Effector memory CD8-positive, alpha-beta T cell (primary cell): ENCODE measurements at places on chromosomes 16 and 17.
A peak's percentile ranks its signal among the peaks of the same experiment; 100 is the strongest.

DNA sequence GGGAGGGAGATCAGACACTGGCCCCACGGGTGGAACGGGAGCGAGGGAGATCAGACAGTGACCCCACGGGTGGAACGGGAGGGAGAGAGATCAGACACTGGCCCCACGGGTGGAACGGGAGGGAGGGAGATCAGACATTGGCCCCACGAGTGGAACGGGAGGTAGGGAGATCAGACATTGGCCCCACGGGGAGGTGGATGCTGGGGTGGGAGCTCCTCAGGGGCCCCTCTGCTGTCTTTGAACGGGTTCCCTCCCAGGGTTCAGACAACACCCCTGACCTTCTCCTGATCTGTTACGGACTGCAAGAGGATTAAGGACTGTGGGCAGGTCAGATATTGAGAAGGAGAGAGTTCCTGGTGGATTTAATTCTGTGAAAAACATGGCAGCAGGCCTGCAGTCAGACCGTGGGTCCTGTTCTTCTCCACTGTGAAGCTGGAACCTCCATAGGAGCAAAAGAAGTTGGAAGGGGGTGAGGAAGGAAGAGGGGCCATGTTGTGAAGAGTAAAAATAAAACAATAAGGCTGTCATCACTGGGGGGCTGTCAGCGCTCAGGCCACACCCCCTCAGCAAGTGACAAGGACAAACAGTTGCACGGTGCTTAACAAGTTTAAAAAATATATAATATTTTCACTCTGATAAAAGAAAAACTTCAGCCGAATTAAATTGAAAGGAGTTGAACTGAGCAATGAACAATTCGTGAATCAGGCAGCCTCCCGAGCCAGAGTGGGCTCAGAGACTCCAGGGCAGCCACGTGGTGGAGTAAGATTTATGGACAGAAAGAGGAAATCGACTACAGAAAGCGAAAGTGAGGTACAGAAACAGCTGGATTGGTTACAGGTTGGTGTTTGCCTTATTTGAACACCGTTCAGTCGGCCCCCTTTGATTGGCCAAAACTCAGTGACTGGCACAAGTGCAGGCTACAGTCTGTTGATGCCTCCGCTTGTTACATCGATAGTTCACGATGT, 348.7 kb upstream of the TNRC6C start:
- peak; percentile 40 for DNase-seq

DNA sequence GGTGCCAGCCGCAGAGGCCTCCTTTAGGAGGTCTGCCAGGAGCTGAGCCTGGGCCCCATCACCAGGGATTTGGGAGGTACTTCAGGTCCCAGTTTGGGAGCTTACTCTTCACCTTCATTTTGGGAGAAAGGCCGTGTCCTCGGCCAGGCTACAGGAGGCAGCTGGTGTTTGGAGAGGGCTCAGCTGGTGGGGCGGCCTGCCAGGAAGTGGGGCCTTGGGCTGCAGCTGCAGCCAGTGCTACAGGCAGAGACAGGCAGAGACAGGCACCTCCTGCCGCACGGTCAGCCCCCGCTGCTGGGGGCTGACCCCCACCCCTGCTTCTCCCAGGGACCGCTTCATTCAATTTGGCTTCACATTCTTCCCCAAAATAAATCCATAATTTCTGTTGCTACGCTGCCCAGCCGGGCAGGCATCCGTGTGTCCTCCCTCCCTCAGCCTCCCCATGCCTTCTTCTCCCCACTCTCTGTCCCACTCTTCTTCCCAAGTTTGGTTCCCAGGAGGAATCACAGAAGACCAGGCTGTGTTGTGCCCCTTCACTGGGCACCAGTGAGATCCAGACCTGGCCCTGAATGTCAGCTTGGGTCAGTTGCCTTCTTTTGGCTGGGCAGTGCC, 6.1 kb downstream of the TMEM235 start:
- no peak for DNase-seq

- DNase-seq, result no peak
These were observed 31.1 kb downstream of the CNGB1 start for GRCh38 chr16:57939872-57940224.

DNA sequence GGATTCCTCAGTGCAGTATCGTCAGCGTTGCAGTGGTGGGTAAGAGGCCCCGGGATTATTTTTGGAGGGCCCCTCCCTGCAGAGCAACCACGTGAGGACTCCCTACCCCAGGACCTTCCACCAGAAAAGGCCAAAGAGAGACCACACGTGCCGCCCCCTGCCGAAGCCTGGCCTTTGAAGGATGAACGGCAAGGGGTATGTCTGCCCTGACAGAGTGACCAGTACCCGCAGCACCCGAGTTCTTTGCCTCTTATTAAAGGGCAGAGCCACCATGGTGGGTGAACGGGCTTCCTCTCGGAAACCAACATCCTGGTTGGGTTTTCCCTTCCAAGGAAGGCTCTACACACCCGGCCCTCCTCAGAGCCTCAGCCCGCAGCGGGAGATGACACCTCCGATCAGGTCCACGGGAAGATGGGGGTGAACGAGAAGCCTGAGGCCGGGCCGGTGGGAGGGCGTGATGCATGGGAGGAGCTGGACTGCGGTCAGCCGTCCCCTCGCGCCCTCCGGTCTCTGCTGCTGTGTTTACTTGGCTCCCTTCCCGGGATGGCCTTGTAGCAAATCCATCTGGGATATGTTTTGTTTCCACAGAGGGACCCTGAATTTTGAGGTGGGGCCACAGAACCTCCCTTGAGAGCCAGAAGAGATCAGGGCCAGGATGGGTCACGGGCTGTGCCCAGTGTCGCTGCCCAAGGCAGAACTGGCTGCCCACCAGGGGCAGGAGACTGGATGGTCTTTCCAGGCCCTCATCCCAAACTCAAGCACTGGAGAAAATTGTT, 49.1 kb downstream of the TBC1D16 start:
- no peak for DNase-seq

DNA sequence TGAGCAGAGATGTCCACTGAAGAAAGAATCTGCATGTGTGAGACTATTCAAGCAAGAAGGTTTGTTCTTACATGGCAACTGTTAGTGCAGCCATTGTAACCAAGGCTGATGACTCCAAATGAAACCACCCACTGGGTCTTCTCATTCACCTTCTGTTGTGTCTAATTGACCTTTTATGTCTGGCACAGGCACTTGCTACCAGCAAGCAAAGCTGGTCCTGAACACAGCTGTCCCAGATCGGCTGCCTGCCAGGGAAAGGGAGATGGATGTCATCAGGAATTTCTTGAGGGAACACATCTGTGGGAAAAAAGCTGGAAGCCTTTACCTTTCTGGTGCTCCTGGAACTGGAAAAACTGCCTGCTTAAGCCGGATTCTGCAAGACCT, 3.6 kb downstream of the CDC6 start:
- no peak for DNase-seq

DNA sequence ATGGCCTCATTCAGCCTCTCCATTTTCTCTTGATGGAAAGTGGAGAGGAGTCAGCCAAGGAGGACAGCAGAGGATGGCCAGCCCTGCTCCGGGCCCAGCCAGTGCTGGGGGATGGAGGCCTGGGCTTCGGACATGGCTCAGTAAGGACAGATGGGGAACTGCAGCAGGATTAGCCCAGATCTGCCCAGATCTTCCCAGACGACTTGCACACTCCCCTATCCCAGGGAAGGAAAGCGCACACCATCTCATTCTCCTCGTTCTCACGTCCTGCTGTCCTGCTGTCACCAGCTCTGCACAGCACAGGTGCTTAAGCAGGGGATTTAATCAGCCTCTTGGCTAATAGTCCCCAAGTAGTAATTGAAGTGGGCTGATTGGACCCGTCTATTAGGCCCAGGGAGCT, 100.2 kb upstream of the SDK2 start:
- DNase-seq, result no peak

GRCh38 chr17:76481071-76481655, 13.8 kb downstream of the AANAT start:
- DNase-seq, result no peak

DNA sequence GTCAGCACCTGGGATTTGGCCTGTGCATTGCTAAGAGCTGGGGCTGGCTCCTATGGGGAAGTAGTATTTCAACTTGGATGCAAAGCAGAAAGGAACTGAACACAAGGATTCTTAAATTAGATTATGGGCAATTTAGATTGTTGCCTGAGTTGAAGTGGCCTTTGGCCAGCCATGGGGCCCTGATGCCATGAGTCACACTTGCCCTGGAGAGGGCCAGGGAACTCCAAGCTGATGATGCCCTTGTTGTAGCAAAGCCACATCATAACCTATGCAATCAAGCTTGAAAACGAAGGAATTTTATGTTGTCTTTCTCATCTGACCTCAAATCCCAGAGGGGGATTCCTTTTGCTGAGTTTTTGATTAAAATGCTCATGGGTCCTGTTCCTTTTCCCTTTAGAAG, 3.9 kb upstream of the SPATA32 start:
- no peak for DNase-seq

DNA sequence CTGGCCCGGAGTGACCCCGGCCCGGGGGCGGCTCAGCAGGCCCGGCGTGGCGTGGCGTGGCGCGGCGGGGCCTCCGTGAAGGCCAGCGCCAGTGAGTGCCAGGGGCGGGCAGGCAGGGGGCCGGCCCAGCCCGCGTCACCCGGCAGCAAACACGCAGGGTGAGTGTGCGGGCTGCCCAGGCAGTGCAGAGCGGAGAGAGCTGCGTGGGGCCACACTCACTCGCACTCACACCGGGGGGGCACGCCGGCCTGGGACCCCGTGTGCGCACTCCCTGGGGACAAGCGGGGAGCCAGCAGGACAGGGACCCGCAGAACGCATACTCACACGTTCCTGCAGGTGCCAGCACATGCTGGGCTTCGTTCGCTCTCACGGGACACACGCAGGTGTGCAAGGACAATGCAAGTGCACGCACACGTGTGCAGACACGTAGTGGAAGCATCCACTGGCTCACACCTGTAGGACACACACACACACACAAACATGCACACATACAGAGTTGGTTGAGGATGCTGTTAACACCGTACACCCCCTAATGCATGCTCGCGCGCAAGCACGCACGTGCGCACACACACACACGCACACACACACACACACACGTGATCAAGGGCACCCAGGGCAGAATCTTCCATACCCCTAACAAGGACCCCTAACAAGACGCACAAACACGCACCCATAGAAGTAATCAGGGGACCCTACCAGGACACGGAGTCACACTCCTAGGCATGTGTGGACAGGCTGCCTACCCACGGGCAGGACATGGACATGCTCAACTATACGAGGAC, 7.7 kb downstream of the USP6 start:
- DNase-seq, result no peak

- peak; percentile 28 for DNase-seq
These were observed 4.2 kb downstream of the EIF1 start for GRCh38 chr17:41692722-41693521.

- no peak for DNase-seq
These were observed 6.4 kb downstream of the WNT3 start for GRCh38 chr17:46811978-46812583.

DNA sequence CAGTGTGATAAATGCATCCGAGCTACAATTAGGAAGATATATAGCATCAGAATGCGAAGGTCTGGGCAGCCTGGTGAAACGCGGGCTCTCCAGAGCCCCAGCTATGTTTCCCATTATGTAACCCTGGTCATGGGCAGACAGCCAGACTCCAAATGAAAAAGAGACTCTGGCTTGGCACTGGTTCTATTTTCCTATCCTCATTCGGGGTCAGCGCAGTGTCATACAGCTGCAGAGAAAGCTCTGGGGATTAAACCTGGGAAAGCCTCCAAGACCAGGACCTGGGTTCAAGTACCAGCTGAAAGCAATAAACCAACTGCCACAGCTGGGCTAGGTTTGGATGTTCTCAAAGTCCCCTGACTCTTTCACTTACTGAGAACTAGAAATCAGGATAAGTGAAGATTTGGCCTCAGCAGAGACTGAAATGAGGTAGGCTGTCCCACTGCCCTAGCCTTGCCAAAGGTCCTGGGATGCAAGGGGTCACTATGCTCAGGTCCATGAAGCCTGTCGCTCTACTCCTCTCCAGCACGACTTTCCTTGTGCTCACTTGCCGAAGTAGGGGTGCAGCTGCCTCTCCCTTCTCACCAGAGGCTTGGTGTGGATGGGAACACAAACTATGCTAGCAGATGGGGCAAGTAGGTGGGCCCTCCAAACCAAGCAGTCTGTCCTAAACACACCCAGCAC, 123.8 kb downstream of the SMG6 start:
- no peak for DNase-seq

DNA sequence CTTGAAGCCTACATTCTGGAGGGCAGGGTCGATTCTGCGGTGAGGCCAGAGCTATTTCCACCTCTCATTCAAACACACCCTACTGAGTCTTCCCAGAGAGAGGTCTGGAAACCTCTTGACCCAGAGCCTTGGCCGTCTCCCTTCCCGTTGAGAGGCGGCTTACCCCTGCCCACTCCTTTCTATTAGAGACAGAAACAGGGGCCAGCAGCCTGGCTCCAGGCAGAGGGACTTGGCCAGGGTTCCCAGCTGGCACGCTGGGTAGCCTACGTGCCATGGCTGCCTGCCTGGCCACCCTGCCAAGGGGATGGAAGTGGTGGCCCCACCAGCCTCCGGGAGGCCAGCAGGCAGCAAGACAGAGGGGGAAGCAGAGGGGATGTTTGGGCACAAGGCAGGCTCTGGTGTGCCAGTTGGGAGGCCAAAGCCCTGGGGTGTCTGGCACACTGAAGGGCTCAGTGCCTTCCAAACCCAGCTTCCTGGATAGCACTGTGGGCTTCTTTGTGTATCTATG, 6.0 kb downstream of the STAC2 start:
- DNase-seq, result no peak

GRCh38 chr17:20852239-20852989, 190.4 kb downstream of the USP22 start:
- DNase-seq, result no peak

DNA sequence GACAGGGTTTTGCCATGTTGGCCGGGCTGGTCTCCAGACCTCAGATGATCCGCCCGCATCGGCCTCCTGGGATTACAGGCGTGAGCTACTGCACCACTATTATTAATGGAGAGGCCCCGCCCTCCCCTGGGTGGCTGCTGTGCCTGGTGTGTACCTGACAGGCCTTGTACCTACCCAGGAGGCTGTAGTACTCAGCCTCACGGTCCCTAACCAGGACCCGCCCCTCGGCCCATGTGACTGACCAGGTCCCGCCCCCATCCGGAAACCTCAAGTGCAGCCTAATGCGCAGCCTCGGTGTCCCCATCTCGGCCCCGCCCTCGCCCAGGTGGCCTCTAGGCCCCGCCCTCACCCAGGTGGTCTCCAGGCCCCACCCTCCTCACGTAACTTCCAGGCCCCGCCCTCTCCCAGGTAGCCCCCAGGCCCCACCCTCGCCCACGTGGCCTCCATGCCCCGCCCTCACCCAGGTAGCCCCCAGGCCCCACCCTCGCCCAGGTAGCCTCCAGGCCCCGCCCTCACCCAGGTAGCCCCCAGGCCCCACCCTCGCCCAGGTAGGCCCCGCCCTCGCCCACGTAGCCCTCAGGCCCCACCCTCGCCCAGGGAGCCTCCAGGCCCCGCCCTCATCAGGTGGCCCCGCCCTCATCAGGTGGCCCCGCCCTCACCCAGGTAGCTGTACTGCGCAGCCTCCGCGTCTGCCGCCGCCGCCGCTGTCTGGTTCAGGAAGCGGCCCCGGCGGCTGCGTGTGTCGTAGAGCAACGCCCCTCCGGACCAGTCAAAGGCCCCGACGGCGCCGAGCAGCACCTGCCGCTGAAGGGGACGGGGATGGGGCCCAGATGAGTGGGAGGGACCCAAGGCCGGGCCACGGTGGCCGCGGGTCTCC, 31.0 kb downstream of the HASPIN start:
- peak; percentile 62 for DNase-seq

- no peak for DNase-seq
These were observed 4.6 kb downstream of the KRT33A start for GRCh38 chr17:41345992-41346391.
